ENCODE measurements at places on chromosomes 12 and 14. TPM values are rescaled to one million over a fixed set of nuclear protein-coding genes. Genes with fewer than 3 reads are reported as not detected.

GRCh38 chr14:52808101-52808500, 16.7 kb upstream of the GNPNAT1 start:
- no peak for DNase-seq

DNA sequence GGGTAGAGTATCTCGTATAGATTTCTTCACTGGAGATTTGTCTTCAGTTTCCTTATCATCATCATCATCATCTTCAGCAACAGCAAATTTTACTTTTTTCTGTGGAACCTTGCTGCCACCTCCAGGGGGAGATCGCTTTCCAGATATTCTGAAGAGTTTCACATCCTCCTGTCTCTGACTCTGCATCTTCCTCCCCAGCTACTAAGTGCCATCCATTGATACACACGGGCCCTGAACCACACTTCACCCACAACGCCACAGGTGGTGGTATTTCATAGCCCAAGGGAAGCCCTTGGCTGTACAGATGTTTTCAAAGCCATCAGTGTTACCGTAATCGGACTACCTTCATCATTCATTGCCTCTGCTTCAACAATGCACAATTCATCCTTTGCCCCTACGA, 82.2 kb downstream of the PPP2R5C start:
- DNase-seq: peak; percentile 86

GRCh38 chr14:60933920-60934655, 46.8 kb downstream of the TRMT5 start:
- no peak for DNase-seq

GRCh38 chr12:103182299-103182698, 224.8 kb downstream of the ASCL1 start:
- DNase-seq: no peak

- DNase-seq: no peak
Measured at GRCh38 chr12:75177997-75178396, 31.6 kb downstream of the KCNC2 start.

DNA sequence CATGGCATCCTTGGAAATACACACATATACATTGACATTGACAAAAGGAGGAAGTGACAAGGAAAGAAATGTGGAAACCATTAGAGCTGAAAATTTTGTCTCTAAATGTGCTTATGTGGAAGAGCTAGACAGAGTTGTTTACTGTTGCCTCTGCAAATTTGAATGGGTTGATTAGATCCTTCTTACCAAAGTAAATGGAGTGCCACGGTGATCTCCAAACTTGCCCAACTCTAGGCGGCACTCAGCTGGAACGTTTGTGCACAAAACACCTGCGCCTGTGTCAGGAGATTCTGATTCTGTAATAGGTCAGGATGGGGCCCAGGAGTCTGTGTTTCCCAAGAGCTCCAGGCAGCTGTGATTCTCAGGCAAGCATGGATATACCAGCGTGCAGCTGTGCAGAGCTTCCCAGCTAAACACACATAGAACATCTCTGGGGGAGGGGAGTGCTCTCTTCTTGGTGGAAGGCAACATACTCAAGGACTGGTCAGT, 77.8 kb upstream of the BDKRB2 start:
- DNase-seq: no peak

GRCh38 chr12:123286652-123287373, 15.2 kb upstream of the CDK2AP1 start:
- no peak for DNase-seq

DNA sequence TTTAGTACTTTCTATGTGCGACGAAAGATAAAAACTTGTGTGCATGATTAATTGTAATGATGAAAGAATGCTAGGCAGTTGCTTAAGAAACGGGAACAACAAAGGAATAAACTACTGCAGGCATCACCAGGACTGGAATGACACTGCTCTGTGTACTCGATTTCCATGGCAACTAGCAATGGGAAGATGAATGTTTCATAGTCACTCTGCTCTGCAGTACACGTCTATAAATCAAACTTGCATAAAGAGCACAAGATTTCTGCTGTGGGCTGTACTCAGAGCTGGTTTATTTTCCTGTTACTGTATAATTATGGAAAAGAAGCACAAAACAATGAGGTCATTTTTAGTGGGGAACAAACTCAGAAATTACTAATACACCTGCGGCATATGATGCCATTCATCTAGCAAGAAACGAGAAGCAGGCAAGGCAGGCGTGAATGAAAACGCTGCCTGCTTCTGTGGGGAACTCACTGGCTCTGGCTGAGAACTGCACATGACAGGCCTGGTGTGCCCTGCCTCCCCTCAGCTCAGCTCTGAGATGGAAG, 41.8 kb downstream of the EFCAB11 start:
- peak; percentile 92 for DNase-seq

GRCh38 chr14:59918824-59919569, 947 bp upstream of the LRRC9 start:
- DNase-seq: no peak

DNA sequence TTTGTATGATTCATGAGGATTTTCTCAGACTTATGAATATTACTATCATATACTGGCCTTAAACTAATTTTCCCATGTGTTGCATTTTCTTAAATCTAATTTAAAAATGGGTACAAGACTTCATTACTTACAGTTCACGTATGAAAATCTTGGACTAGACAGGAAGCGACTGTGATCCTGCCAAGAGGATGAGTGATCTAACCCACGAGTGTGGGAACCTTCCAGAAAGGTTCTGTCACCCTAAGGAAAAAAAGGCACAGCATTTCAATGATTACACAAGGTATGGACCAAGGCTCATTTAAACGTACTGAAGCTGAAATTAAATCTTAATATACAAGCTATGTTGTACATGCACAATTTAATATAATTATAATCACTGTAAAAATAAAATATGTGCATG, 293.5 kb upstream of the DIO2 start:
- no peak for DNase-seq

- DNase-seq: no peak
Measured at GRCh38 chr12:97275728-97276590, 186.6 kb upstream of the RMST start.

- no peak for DNase-seq
Measured at GRCh38 chr12:27549236-27549800, 25.3 kb downstream of the PPFIBP1 start.

DNA sequence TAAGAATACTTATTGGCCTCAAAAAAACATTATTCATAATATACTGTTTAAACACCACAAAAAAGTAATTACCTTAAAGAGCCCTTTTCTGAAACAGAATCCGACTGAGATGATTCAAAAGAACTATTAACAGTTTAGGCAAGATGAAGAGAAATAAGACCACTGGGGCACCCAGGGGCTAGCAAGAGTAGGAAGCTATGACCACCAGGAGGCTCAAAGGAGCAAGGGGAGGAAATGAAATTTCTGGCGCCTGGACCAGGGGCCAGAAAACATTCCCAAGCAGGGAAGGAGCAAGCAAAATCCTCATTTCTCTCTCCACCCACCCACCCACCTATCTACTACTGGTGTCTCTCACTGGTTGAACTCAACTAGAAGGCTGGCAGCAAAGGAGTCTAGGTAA, 6.3 kb upstream of the DCAF4 start:
- DNase-seq: no peak

GRCh38 chr12:49121047-49121696, 10.0 kb downstream of the TUBA1B start:
- DNase-seq: no peak

DNA sequence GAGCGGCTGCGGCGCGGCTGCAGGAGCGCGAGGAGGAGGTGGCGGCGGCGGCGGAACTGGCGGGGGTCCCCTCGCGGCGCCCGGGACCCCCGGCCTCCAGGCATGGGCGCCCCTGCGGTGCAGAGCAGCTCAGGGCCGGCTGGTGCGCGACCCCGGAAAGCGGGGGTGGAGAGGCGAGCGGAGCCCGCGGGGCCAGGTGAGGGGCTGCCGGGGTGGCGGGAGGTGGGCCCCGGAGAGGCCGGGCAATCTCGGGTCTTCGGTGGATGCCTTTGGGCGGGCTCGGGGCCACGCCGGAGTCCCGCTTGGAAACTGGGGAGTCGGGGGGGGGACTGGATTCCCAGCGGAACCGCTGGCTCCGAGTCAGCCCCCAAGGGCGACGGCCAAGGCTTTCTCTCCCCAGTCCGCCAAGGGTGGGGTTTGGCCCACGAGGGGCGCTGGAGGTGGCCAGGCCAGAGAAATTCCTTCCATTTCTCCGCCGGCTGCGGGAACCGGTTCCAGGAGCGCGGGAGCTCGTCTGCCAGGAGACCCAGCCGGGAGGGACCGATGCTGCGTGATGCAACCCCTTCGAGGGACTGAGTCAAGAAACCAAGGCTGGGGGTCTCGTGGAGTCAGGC, 13.9 kb upstream of the NR4A1 start:
- DNase-seq: no peak

DNA sequence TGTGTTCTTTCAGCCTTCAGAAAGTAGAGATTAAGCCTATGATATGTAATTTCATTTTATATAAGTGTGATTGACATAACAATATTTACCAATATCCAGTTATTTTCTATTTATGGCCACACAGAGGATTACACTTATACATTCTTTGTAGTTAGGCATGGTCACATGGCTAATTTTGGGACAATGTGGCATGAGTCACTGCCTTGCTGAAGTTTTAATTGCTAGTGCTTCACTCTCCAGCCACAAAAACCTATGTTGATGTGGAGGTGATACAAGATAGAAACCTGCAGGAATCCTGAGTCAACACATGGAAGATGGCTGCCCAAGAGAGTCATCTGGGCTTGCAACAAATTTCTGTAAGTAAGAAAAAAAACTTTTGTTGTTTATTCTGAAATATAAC, 17.0 kb downstream of the CLEC14A start:
- no peak for DNase-seq

DNA sequence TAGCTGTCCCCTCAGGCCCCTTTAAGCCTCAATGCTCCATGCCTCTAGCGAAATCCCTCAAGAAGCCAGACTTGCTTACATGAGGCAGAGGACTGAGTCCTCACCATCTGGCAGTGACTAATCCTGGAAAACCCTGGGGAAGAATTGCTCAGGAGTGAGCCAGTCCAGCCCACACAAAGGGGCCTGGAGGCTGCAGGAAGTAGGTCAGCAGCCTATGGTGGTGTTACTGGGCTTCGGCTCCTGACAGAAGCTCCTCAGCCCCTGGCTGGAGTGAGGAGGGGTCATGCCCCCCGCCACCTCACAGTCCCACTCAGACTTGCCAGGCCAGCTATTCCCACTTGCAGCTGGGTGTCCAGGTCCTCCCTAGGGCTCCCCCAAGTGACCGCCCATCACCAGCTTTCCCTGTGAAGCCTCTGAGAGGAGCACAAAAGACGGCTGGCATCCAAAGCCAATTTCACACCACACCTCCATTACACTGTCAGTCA, 250.5 kb downstream of the DPF3 start:
- no peak for DNase-seq

DNA sequence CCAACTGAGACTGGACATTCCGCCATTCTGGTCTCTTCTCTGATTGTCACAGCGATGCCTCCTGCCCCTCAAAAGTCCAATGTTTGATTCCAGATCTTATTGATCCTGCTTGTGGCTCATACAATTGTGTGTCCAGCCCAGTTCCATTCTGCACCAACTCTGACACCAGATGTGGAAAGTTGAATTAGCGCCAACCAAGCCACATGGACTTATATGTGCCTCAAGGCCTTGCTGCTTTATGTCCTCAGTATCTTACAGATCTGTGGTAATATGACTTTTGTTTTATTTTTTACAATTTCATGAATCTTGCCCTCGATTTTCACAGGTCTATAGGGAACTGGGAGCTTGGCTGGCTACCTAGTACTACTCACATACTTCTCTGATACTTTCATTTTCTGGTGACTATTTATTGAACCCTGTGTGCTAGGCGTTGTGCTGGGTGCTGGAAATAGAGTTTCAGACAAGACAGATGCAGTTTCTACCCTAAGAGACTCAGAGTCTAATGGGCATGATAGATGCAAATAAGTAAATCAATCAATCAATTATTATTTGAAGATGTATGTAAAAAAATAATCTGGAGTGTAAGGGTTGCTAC, 472.0 kb downstream of the TMTC2 start:
- no peak for DNase-seq

- DNase-seq: peak; percentile 65
Measured at GRCh38 chr12:53757101-53757770, 5.5 kb upstream of the CISTR start.

GRCh38 chr14:96747006-96747405, 50.2 kb upstream of the VRK1 start:
- no peak for DNase-seq

- DNase-seq: no peak
Measured at GRCh38 chr14:41636492-41637392, 30.1 kb downstream of the LRFN5 start.

- no peak for DNase-seq
Measured at GRCh38 chr14:97025722-97026121, 228.5 kb downstream of the VRK1 start.

GRCh38 chr14:73014105-73014504, 12.8 kb downstream of the ZFYVE1 start:
- DNase-seq: no peak

DNA sequence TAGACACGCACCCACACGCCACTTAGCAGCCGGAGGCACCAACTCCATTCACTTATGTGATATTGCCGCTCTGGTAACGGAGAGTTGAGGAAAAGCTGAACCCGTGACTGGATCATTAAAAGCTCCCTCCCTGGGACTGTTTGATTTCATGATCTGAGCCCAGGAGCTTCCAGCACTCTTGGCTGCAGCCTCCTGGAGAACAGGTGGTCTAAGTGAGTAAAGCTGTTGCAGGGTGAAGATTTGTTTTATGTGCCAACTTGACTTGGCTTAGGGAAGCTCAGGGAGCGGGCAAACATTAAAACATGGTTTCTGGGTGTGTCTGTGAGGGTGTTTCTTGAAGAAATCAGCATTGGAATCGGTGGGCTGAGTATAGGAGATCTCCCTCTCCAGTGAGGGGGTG, 16.9 kb upstream of the TMEM132C start:
- DNase-seq: no peak

PLBD1 gene
- total RNA-seq: 1.1 TPM

TMEM179 gene
- total RNA-seq: not detected

GRIP1 gene
- total RNA-seq: 0.54 TPM

MGAT4C gene
- under 0.01 TPM for total RNA-seq

CISTR gene
- total RNA-seq: not detected

RARG gene
- 3.2 TPM for total RNA-seq

ZFYVE21 gene
- 25.0 TPM for total RNA-seq

ASPG gene
- total RNA-seq: under 0.01 TPM

PACS2 gene
- total RNA-seq: 104 TPM

CCDC38 gene
- total RNA-seq: under 0.01 TPM

KLRD1 gene
- under 0.01 TPM for total RNA-seq

SPSB2 gene
- 10.8 TPM for total RNA-seq

RPL10L gene
- total RNA-seq: not detected

HOTAIR gene
- not detected for total RNA-seq

RD3L gene
- total RNA-seq: not detected

NR1H4 gene
- not detected for total RNA-seq

HOXC12 gene
- not detected for total RNA-seq

ZBTB42 gene
- 11.8 TPM for total RNA-seq

Data from hematopoietic multipotent progenitor cell (in vitro differentiated cells).